Fibroblast of mammary gland (primary cell): ENCODE measurements at places on chromosomes 1 and 21.

- DNase-seq: peak; percentile 10
Measured at GRCh38 chr1:186775881-186776560, 52.7 kb upstream of the PLA2G4A start.

GRCh38 chr1:68795956-68796355 lies 299.1 kb upstream of the DEPDC1 start:
- DNase-seq: no peak

GRCh38 chr1:37948166-37948565 lies 1.3 kb upstream of the INPP5B start:
- no peak for DNase-seq

DNA sequence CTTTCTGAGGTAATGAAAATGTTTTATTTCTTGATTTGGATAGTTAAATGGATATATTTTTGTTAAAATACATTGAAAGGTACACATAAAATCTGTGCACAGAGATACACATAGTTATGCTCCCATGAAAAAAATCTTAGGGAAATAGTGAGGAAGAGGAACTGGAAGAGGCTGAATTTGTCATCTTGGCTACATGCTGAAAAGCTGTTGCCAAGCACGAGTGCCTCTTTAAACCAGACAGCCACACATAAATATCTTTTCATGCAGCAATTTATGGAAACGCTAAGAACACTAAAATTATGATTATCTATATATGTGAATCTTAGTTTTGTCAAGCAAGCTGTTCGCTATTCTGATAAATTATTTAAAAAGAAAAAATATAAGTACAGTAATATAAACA lies 12.8 kb upstream of the ADAR start:
- DNase-seq: peak; percentile 8

DNA sequence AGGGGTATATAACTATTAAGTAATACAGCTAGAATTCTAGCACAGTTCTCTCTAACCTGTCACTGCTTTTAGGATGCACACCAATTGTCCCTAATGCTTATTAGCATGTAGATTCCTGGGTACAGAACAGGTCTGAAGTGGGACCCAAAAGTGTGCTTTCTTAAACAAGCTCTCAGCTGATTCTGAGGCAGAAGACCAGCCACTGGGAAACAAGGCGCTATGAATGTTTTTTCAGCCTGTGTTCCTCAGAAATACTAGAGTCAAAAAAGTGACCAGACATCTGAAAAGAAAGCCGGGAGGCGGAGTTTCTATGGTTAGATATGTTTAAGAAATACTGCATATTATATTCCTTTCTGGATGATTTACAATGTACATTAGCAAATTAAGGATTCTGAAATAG lies 1.8 kb downstream of the PEF1 start:
- DNase-seq: no peak

DNA sequence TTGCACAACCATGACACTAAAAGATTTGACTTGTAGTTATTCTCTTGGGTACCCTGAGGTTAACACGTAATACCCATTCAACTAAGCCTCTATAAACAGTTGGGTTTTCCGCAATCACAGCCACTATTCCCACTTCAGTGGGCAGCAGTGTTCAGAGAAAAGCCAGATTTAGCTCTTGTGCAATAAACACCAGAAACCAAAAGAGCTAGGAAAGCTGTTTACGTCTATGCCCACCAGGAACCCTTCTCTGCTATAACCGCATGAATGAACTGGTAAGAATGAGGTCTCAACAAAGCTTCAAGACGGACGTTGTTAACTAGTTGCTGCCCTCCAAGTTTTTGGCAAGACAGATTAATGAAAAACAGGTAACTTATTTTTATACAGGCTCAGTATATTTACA lies 101.3 kb downstream of the SLC45A1 start:
- DNase-seq: peak; percentile 79

DNA sequence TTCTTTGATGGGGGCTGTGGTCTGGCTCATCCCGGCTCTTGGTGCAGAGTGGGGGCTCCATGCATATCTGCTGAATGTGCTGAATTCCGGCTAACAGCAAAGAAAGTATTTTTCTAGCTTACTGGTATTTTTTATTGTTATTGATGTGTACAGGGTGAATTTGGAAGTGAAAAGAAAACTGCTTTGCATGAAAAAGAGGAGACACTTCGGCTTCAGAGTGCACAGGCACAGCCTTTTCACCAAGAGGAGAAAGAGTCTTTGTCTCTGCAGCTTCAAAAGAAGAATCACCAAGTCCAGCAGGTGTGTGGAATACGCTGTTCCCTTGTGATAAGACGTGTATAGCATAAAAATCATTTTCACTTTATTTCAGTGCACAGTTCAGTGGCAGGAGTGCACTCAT lies 57.6 kb downstream of the PCNT start:
- no peak for DNase-seq

- DNase-seq: peak; percentile 77
Measured at GRCh38 chr1:93847811-93848288, 31.2 kb downstream of the DNTTIP2 start.
